ENCODE measurements at places on chromosomes 6 and 20.

DNA sequence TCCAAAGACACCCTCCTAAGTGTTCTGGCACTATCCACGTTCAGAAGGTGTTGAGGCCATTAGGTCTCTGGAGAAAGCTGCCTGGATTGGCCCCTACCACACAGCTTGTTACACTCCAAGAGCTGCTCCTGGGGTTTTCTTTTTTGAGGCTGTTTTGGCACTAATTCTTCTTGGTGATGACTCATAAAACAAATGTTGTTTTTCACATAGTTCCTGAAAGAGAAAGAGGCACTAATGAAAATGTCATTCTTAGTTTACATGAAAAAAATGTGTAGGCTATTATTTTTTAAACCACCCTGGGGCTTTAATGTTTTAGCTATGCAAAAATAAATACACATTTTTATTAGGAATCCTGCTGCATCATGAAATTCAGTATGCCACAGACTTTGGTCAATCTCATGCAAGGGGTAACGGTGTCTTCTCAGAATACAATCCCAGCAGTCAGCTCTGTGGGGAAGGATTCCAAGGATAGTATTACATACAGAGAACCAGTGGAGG lies 38.1 kb downstream of the TBPL1 start:
- DNase-seq, result no peak

DNA sequence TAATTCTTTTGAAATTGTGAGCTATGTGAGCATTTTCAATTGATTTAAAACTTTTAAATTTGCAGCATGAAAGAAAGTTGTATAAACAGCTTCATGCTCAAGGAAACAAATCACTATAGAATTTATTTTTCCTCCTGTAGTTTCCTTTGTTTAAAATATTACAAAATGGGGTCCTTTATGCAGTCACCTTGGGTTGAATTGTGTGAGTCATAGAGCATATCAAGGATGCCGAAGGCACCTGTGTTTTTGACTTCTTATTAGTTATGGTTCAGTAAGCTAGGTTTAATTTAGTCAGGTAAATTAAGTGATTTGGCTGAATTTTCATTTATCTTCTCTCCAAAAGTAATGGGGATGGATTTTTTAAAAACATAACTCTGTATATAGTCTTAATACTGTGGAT lies 96.8 kb downstream of the BCKDHB start:
- no peak for DNase-seq

GRCh38 chr20:19970256-19970765 lies 46.9 kb upstream of the NAA20 start:
- DNase-seq, result no peak

DNA sequence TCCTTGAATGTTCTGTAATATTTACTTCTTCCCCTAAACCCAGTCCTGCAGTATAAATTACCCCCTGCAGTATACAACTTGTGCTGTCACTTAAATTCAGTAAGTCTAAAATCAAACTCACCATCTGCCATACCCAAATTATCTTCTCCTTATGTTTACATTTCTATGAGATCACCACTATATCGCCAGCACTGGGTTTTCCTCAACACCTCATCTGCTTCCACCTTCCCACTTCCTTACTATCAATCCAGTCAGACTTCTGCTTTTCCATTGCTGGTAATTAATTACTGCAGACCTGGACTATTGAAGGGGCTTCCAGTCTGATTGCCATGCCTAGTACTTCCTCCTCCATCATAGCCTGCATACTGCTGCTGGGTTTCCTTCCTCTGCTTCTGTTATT lies 15.2 kb downstream of the EFHC1 start:
- no peak for DNase-seq

- DNase-seq, result peak; percentile 37
Observed at GRCh38 chr6:129510950-129511349, 199.0 kb downstream of the ARHGAP18 start.

GRCh38 chr20:4519534-4519933 lies 202.2 kb upstream of the PRND start:
- peak; percentile 83 for DNase-seq

DNA sequence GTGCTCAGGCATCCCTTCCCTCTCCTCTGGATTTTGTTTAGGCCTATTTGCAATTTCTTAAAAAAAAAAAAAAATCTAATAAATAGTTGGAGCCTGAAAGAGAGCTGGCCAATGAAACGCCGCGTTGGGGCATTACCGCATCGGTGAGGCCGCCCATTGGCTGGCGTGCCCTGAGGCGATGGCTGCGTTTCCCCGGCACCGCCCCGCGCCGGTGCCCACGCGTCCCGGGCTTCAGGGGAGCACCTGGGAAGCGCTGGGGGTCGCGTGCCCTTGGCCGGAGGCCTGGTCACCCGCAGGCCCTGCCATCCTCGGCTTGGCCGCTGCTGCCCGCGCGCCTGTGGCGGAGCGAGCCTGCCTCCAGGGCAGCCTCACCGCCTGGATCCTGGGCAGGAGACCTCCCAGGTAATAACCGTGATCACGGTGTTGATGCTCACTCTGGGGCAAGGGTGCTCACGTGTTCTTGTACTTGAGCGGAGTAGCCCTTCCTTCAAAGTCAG lies 155.4 kb downstream of the NRN1 start:
- peak; percentile 26 for DNase-seq

DNA sequence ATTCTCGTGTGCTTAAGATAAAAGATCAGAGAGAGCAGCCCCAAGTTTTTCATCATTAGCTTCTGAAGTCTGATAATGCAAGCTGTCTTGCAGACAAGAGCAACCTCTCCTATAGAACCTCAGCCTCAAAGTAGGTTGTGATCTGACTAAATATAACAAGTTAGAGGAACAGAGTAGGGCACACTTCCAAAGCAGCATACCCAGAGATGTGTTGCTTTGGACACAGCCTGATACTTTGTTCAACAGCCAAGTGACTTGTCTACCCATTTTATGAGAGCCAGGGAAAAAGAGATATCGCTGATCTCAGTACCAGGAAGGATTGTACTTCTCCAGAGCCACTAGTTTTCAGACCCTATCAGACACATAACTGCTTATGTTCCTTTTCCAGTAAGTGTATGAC lies 44.2 kb upstream of the OPRM1 start:
- no peak for DNase-seq

- no peak for DNase-seq
Observed at GRCh38 chr6:108616544-108616943, 55.8 kb downstream of the FOXO3 start.

GRCh38 chr6:129662406-129662766 lies 47.6 kb downstream of the ARHGAP18 start:
- DNase-seq, result no peak

DNA sequence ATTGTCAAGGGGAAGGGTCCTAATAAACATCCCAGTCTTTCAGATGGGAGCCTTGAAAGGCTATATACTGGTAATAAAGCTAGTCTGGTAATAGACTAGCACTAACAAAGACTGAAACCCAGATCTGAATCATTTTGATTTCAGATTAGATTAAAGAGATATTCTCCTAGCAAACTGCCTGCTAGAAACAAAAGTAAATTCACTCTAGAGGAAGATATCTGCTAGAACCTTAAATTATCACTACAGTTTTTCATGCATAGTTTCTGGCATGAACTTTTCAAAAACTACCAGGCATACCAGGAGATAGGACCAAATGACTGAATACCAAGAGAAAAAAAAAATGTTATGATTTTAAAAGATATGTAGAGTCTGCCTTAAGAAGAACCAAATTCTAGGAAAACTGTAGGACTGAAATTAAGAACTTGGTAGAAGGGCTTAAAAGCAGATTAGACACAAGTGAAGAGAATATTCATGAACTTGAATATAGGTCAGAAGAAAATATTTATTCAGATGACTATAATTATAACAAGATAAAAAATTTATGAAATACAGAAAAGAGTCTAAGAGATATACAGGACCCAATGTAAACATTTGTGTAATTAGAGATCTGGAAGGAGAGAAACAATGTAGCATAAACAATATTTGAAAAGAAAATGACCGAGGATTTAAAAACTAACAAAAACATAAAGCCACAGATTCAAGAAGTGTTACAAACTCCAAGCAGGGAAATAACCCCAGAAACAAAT lies 141.6 kb downstream of the FOXO3 start:
- no peak for DNase-seq

GRCh38 chr6:56541030-56541600 lies 101.6 kb downstream of the DST start:
- peak; percentile 34 for DNase-seq

GRCh38 chr20:13461849-13462458 lies 176.8 kb downstream of the TASP1 start:
- no peak for DNase-seq

GRCh38 chr20:13221673-13222318 lies 722 bp downstream of the ISM1 start:
- DNase-seq, result peak; percentile 49

- DNase-seq, result no peak
Observed at GRCh38 chr6:158694913-158695312, 45.1 kb downstream of the SYTL3 start.

GRCh38 chr6:26457264-26457805 lies 420 bp upstream of the BTN2A1 start:
- no peak for DNase-seq

GRCh38 chr6:39765508-39766065 lies 26.6 kb upstream of the DAAM2 start:
- no peak for DNase-seq

DNA sequence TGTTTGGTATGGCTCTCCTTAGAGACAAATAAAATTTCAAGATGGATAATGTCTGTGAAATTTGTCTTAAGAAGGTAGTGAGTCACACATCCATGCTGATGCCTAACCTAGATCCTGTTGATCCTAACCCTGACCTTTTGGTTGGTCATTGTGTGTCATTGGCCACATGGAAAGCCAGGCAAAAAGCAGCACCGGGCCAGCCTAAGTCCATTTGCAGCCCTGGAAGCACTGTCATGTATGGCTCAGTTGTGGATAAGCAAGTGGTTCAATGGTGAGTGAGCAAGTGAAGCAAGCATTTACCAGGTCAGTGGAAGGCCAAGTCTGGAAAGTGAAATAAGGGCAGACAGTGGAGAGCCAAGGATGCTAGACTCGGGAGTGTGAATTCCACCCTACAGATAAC lies 12.1 kb upstream of the XRN2 start:
- DNase-seq, result no peak

GRCh38 chr6:127841811-127842210 lies 59.0 kb downstream of the THEMIS start:
- DNase-seq, result no peak

DNA sequence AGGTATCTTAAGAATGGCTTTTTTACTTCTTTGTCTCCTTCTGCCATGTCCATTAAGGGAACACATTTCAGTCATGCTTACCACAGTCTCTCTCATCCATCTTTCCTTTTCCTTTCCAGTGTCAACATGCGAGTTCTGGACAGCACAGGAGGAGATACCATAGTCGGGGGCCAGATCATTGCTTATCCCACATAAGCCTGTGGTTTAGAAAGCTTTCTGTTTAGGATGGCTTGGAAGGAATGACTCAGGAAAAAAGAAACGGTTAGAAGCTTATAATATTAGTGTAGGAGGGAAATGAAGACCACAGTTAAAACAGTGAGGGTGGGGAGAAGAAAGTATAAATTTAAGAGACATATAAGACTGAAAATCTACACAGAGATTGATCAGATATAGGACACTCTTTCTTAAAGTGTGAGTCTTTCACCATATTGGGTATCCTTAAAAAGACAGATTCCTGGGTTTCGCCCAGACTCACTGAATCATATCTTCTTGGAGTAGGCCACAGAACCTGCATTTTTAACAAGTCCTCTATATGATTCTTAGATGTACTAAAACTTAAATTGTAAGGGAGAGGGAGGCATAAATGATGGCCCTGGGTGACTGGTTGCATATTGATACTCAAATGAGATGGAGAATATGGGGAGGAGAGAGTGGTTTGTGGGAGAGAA lies 36.1 kb downstream of the DSE start:
- DNase-seq, result no peak

DNA sequence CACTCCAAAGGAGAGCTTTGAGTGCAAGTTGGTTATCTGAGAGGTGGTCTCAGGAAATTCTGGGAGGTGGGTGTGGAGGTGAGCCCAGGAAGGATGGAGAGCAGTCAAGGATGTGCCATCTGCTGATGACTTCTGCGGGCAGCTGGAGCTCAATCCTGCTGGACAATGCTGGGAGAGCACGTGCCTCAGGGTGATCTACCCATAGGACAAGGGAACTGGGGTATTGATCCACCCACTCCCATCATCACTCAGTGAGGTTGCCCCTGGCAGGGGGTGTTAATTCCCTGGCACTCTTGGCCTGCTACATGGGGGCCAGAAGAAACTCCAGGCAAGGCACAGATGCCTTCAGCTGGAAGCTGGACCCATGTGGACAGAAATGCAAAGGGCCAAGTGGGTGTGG lies 7.1 kb upstream of the ZBP1 start:
- DNase-seq, result no peak

Data from suppressor macrophage (primary cell).